ENCODE measurements at places on chromosomes 1 and 21. TPM values are rescaled to one million over a fixed set of nuclear protein-coding genes. Genes with fewer than 3 reads are reported as not detected.

GRCh38 chr21:45000637-45001133 is 60.9 kb downstream of the SLX9 start:
- H3K4me3 ChIP-seq = peak overlapping the region; percentile 47
- no peak overlapping the region for H3K27ac ChIP-seq
- peaks cover 26% of the 10 kb centered on the region for H3K4me1 ChIP-seq
- no peak for DNase-seq
- H3K36me3 ChIP-seq = no peaks in the 10 kb centered on the region
- peaks cover 6% of the 10 kb centered on the region for H3K27me3 ChIP-seq

DNA sequence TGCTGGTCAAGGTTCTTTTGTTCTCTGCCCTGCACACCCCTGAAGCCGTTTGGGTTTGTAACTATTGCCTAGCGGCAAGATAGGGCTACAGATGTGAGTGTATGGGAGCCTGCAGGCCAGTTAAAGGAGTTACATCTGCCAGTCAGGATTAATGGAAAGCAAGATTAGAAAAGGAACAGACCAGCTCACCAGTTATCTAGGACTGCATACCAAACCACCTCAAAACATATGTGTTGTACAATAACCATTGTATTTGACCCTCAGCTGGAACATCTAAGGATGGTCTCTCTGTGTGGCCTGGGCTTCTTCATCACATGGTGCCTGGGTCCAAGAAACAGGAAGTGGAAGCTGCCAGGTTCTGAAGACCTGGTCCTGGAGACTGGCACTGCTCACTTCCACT is 52.5 kb upstream of the FBXO28 start:
- H3K4me3 ChIP-seq = no peak overlapping the region
- no peak overlapping the region for H3K27ac ChIP-seq
- peaks cover 6% of the 10 kb centered on the region for H3K27me3 ChIP-seq
- no peaks in the 10 kb centered on the region for H3K36me3 ChIP-seq
- no peaks in the 10 kb centered on the region for H3K4me1 ChIP-seq
- no peak for DNase-seq

- DNase-seq = no peak
- no peaks in the 10 kb centered on the region for H3K36me3 ChIP-seq
- no peaks in the 10 kb centered on the region for H3K27me3 ChIP-seq
- peaks cover under 1% of the 10 kb centered on the region for H3K4me1 ChIP-seq
- no peak overlapping the region for H3K27ac ChIP-seq
Measured at GRCh38 chr1:41712695-41713094, 206.0 kb downstream of the HIVEP3 start.

GRCh38 chr1:67918067-67918466 is 84.8 kb upstream of the GNG12 start:
- H3K27me3 ChIP-seq = no peaks in the 10 kb centered on the region
- H3K36me3 ChIP-seq = no peaks in the 10 kb centered on the region

DNA sequence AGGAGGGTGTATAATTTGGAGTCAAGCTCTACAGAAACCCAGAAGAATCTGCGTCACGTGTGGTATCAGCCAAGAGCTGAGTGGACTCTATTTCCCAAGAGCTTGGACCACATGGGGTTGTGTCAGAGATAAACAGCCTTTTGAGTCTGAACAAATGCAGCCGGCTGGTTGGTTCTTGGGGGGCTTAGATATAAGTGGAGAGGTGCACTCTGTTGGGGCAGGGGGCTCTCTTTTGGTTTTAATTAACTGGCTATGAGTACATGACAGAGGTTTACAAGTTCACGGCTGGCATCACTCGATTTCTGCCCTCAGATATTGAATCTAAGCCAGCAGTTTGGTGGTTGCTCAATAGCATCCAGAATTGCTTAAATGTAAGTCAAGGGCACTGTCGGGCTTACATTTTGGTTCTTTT is 501 bp upstream of the MRAP start:
- no peaks in the 10 kb centered on the region for H3K4me1 ChIP-seq
- no peaks in the 10 kb centered on the region for H3K36me3 ChIP-seq
- H3K4me3 ChIP-seq = no peak overlapping the region
- H3K27me3 ChIP-seq = no peaks in the 10 kb centered on the region
- no peak for DNase-seq
- H3K27ac ChIP-seq = no peak overlapping the region

The CHRNB2 gene
- 0.19 TPM for total RNA-seq

DNA sequence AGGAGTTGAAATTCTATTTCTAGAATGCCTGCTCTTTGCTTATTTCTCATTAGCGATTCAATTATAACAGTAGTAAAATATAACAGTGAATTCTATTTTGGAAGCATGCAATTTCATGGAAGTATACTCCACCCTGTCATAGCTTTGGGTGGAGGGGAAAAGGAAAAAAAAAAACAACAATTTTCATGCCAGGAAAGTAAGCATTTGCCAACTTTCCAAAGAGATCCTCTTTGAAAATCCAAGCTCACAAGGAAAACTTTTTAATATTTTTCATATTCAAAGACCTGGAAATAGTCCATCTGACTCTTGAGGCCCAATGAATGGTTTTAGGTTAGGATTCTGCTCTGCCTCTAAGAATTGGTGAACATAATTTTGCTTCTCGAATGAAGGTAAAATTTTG is 134.5 kb downstream of the PTPN14 start:
- no peaks in the 10 kb centered on the region for H3K4me1 ChIP-seq
- DNase-seq = no peak
- no peak overlapping the region for H3K4me3 ChIP-seq
- H3K27ac ChIP-seq = peak overlapping the region; percentile 43

DNA sequence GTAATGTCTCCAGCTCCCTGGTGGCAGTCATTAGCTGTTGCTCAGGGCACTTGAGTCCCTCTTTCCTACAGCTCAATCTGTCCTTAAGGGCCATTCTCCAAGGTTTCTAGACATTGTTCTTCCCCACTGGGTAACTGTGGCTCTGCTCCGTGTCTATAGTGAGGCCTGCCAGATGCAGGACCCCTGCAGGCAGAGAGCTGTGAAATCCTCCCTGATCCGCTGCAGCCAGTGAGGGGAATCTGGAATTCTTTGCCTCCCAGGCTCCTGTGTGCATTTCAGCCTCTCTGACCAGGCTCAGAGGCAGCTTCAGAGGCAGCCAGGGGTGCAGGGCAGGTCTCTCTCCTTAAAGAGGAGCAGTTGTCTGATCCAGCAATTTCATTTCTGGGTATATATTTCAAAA is 14.4 kb upstream of the IGSF21 start:
- H3K27me3 ChIP-seq = no peaks in the 10 kb centered on the region
- no peak overlapping the region for H3K27ac ChIP-seq
- DNase-seq = no peak
- no peak overlapping the region for H3K4me3 ChIP-seq
- no peaks in the 10 kb centered on the region for H3K4me1 ChIP-seq

- no peak for DNase-seq
- no peaks in the 10 kb centered on the region for H3K27me3 ChIP-seq
- no peak overlapping the region for H3K27ac ChIP-seq
- peaks cover 34% of the 10 kb centered on the region for H3K4me1 ChIP-seq
- no peak overlapping the region for H3K4me3 ChIP-seq
Measured at GRCh38 chr1:117591252-117591651, 14.6 kb upstream of the TENT5C start.

GRCh38 chr1:57063406-57064125 is 97.8 kb upstream of the C8B start:
- H3K4me3 ChIP-seq = no peak overlapping the region
- no peak overlapping the region for H3K27ac ChIP-seq
- no peaks in the 10 kb centered on the region for H3K27me3 ChIP-seq
- DNase-seq = no peak
- H3K4me1 ChIP-seq = peaks cover 6% of the 10 kb centered on the region
- H3K36me3 ChIP-seq = no peaks in the 10 kb centered on the region

DNA sequence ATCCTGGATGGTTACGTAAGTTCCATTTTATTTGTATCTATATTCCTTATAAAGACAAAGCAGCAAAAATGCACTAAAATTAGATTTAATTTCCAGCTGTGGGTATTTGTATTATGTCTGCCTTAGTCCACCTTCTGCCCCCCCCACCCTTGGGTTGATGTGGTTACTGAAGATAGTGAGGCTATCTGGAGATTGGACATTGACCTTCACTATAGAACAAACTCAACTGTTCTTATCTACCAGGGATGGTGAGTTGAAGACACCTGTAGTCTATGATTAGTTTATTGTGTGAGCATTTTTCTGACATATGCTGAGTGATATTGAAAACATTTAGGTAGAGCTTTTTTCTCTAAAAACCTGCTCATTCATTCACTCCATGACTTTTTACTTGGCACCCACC is 122.2 kb downstream of the NFIA start:
- peaks cover 53% of the 10 kb centered on the region for H3K4me1 ChIP-seq
- no peak for DNase-seq
- H3K27me3 ChIP-seq = no peaks in the 10 kb centered on the region
- H3K36me3 ChIP-seq = no peaks in the 10 kb centered on the region
- no peak overlapping the region for H3K4me3 ChIP-seq

GRCh38 chr1:227541796-227542152 is 21.6 kb upstream of the ZNF678 start:
- H3K27ac ChIP-seq = peak overlapping the region; percentile 74
- H3K36me3 ChIP-seq = no peaks in the 10 kb centered on the region
- no peak for DNase-seq
- H3K4me3 ChIP-seq = peak overlapping the region; percentile 64
- H3K27me3 ChIP-seq = no peaks in the 10 kb centered on the region

- no peak for DNase-seq
- H3K27ac ChIP-seq = no peak overlapping the region
- H3K4me3 ChIP-seq = no peak overlapping the region
Measured at GRCh38 chr1:171969226-171969625, 127.9 kb downstream of the DNM3 start.

The TDRD5 gene
- 0.18 TPM for total RNA-seq

- no peaks in the 10 kb centered on the region for H3K36me3 ChIP-seq
- H3K27me3 ChIP-seq = no peaks in the 10 kb centered on the region
- H3K4me1 ChIP-seq = no peaks in the 10 kb centered on the region
- H3K4me3 ChIP-seq = no peak overlapping the region
- no peak for DNase-seq
Measured at GRCh38 chr1:9009438-9010370, 16.5 kb downstream of the SLC2A7 start.

DNA sequence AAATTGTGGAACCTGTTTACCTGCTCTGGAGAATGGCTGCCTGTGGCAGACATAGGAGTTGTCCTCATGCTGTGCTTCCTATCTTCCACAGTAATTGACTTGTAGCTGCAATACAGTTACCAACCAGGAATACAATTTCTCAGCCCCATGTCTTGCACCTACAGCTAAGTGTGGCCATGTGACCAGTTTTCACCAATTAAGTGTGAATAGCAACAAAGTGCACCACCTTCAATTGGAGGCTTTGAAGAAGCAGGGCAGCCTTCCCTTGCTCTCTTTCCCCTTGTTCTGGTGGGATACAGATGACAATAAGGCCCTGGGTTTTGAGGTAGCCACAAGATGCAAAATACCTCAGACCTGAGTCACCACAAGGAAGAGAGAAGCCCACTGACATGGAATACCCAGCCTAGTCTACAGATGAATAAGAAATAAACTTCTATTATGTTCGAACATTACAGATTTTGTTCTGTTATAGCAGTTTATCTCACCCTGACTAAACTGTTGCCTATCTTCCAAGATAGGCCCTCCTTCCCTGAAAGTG is 70.2 kb upstream of the S1PR1 start:
- no peaks in the 10 kb centered on the region for H3K27me3 ChIP-seq
- no peak overlapping the region for H3K4me3 ChIP-seq
- no peaks in the 10 kb centered on the region for H3K36me3 ChIP-seq

DNA sequence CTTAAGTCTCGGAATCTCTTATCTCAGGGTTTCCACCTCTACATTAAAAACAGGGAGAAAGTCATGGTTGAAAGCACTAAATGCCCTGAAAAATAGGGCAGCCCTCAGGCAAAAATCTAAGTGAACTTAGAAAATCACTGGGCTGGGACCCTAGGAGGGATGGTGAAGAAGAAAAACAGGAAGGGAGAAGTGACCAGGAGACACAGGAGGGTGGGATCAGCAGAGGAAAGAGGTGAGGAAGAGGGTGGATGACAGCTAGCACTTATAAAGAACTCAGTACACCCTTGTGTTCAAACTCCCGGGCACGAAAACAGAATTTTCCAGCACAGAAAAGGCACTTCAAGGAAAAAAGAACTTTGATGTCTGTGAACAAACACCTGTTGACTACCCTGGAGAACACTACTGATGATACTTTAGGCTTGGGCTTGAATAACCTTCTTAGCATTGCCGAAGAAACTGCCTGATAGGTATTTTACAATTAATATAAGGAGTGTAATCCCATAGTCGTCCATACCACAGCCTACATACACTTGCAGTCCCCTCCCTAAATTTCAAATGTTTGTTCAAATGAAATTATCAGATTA is 2.0 kb downstream of the CHML start:
- peaks cover 22% of the 10 kb centered on the region for H3K36me3 ChIP-seq
- no peak overlapping the region for H3K27ac ChIP-seq
- no peak overlapping the region for H3K4me3 ChIP-seq
- no peaks in the 10 kb centered on the region for H3K4me1 ChIP-seq

- peaks cover 27% of the 10 kb centered on the region for H3K4me1 ChIP-seq
- no peak for DNase-seq
- H3K27ac ChIP-seq = no peak overlapping the region
- H3K4me3 ChIP-seq = no peak overlapping the region
- H3K27me3 ChIP-seq = no peaks in the 10 kb centered on the region
Measured at GRCh38 chr1:211583011-211583992, 4.3 kb upstream of the SLC30A1 start.

GRCh38 chr1:185170291-185170848 is 13.4 kb downstream of the SWT1 start:
- peaks cover 6% of the 10 kb centered on the region for H3K36me3 ChIP-seq
- no peak for DNase-seq
- no peaks in the 10 kb centered on the region for H3K27me3 ChIP-seq
- H3K4me3 ChIP-seq = no peak overlapping the region
- H3K27ac ChIP-seq = no peak overlapping the region

The L1TD1 gene
- total RNA-seq = under 0.01 TPM

- no peak for DNase-seq
- no peaks in the 10 kb centered on the region for H3K36me3 ChIP-seq
- H3K27me3 ChIP-seq = no peaks in the 10 kb centered on the region
- H3K4me3 ChIP-seq = no peak overlapping the region
- H3K4me1 ChIP-seq = no peaks in the 10 kb centered on the region
Measured at GRCh38 chr1:170126696-170127095, 19.1 kb upstream of the NTMT2 start.

The FCRL6 gene
- total RNA-seq = not detected

DNA sequence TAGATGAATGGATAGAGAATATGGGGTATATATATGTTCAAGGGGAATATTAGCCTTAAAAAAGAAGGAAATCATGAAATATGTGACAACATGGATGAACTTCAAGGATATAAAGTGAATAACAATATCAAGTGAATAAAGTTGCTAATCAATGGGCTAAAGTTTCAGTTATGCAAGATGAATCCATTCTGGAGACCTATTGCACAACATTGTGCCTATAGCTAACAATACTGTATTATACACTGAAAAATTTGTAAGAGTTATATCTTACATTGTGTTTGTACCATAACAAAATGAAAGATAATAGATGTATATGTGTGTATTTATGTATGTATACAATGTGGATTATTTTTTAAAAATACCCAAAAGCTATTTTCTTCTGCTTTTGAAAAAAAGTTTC is 96.3 kb upstream of the DPYD start:
- no peaks in the 10 kb centered on the region for H3K27me3 ChIP-seq
- H3K4me1 ChIP-seq = no peaks in the 10 kb centered on the region
- H3K4me3 ChIP-seq = no peak overlapping the region

All from esophagus squamous epithelium (tissue), 5 donors.